ENCODE measurements at places on chromosomes 7 and 10. TPM values are rescaled to one million over a fixed set of nuclear protein-coding genes. Genes with fewer than 3 reads are reported as not detected.

ADAM8 gene
- polyA plus RNA-seq = 2.1 TPM

PLEKHS1 gene
- polyA plus RNA-seq = not detected

CUZD1 gene
- 3.1 TPM for polyA plus RNA-seq

- no peak for DNase-seq
These were observed 78.9 kb downstream of the ALOX5 start for GRCh38 chr10:45452743-45453452.

- DNase-seq = no peak
These were observed 91.8 kb downstream of the BAMBI start for GRCh38 chr10:28769091-28769604.
